NCI-H1436 treated with DMSO at 0.1 percent for 48 hours (cell line): ENCODE measurements at places on chromosomes 2 and 18.

GRCh38 chr2:64876137-64876647 is 113.0 kb upstream of the SLC1A4 start:
- no peak for DNase-seq

DNA sequence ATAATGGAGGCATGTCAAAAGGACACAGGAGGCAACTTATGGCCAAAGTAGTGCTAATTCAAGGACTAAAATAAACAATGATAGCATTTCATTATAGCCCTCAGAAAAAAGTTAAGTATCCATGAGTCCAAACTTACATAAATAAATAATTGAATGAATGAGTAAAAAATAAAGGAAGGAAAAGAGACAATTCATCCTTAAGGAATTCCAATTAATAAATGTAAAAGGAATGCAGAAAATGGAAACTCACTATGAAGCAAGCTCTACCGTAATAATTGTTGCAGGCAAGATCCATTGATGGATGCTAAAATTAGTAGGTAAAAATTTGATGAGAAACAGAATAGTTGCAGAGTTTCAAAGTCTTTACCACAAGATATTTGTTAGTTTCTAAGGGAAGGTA is 88.2 kb upstream of the RAPGEF4 start:
- DNase-seq, result no peak

DNA sequence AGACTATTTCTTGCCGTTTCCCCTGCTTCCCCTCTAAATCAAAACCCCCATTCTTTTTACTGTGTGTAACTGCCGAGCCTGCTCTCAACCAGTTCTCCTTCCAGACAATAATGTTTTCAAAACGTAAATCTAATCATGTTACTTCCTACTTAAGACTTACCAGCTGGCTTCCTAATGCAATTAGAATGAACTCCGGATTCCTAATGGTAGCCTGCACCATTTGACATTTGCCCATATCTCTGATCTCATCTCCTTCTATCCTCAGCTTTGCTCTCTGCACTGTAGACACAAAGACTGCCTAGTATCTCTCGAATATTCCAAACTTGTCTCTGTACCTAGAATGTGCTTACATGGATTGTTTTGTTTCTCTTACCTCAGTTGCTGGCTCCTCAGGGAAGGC is 12.9 kb downstream of the TTL start:
- no peak for DNase-seq

DNA sequence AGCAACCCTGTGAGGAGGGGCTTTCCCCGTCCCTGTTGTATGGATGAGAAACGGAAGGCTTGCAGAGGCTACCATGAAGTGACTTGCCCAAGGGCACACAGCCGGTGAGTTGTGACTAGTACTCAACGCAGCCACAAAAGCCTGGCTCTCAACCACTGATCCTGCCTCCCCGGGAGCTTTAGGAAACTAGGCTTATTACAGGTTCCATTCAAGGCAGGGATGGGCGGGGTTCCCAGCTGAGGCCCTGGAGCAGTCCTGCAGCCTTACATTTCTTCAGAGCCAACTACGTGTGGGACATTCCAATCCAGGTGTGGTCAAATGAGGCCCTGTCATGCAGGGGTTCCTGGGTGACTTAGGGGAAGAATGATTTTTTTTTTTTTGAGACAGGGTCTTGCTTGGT is 59.6 kb downstream of the MEX3C start:
- no peak for DNase-seq

- DNase-seq, result no peak
Measured at GRCh38 chr18:50429207-50429948, 54.5 kb downstream of the SKA1 start.

DNA sequence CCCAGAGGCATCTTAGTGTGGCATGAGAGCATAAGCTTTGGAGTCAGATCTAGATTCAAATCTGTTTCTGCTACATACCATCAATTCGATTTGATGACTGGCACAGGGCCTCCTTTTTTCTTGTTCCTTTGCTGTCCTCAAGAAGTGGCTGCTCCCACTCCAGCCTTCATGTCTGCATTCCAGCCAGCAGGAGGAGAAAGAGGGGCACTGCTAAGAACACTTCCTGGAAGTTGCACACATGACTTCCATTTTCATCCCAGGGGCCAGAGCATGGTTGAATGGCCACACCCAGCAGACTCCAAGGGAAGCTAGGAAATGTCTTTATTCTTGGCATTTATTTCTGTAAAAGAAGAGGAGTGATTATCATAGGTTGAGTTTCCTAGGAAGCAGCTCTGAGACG is 50.4 kb downstream of the EML6 start:
- no peak for DNase-seq

GRCh38 chr2:229586746-229587705 is 127.3 kb downstream of the DNER start:
- DNase-seq, result no peak

GRCh38 chr18:68121826-68122225 is 593.1 kb downstream of the TMX3 start:
- DNase-seq, result no peak

DNA sequence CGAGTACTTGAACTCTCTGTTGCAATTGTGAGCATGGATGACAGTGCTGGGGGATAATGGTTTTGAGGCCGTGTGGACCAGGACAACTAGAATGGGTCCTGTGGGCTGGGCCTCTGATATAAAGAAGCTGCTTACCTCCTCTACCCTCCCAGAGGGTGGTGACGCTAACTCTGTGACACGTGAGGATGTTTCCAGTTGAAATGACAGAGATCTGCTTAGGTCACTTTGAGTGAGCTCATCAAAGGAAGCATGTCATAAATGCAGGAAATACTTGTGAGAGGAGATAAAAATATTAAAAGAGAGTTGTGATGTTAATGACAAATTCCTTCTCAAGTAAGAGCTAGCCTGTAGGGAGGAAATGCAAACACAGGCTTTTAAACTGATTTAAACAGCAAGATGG is 16.4 kb downstream of the RMC1 start:
- no peak for DNase-seq

- DNase-seq, result no peak
Measured at GRCh38 chr2:381181-381580, 93.3 kb upstream of the ALKAL2 start.

GRCh38 chr2:101113441-101114267 is 37.5 kb downstream of the TBC1D8 start:
- no peak for DNase-seq

DNA sequence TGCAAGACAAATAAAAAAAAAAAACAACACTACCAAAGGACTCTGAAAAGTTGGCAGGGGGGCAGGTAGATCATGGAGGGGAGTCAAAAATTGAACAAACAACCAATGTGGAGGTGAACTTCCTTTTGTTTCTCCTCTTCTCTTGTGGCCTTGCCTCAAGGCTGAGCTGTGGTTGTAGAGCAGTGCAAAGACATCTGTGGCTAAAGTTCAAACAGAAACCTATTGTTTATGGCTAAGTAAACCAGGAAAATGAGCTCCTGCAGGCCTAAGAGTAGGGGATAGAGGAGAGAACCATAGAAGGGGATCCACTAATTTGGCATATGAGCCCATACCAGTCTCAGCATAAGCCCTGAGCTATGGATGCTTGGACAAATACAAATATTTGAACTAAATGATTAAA is 40.2 kb upstream of the EGR4 start:
- no peak for DNase-seq

GRCh38 chr2:112141626-112142007 is 3.4 kb downstream of the FBLN7 start:
- DNase-seq, result no peak

DNA sequence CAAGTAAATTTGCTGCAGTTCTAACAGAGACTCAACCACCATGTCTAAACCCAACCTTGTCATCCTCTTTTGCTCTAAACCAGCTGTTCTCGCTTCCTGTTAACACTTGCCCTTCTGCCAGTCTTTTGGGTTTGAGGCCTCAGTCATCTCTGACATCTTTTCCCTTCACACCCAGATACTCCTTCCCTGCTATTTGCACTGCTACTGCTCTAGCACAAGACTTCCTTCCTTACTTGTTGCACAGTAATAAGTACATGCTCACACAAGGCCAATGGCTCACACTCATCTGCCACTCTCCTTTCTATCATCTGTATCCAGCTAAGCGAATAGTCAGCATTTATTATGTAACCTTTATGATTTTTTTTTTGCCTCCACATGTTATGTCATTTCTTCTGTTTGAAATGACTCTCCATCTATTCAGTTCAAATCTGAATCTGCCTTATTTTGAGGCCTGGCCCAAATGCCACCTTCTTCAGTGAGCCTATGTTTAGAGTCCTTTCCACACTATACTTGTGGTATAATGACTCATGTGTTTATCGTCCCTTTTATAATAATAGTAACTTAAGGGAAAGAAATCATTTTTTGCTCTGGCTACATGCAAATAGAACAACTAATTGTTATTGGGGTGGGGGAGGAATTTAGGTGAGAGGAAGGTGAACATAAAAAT is 22.5 kb upstream of the CDKL4 start:
- DNase-seq, result no peak

- no peak for DNase-seq
Measured at GRCh38 chr2:173181982-173182381, 106.3 kb downstream of the MAP3K20 start.

- DNase-seq, result peak; percentile 26
Measured at GRCh38 chr2:194867328-194867727, 789.7 kb upstream of the SLC39A10 start.

DNA sequence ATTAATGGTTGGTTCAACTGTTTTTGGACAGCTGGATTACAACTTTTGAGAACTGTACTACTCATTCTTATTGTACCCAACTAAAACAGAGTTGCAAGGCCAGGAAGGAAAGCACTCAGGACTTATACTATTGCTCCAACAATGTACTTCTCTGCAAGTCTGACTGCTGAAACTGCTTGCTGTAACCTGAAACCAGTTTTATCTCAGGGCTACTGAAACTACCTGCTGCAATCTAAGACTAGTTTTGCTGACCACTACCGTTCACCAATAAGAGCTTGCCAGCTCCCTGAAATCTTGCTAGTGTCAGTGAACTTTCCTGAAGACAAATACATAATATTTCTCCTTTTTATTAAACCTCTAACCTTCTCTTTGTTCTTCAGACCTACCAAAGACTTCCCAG is 157.3 kb downstream of the CDCA7 start:
- DNase-seq, result no peak

DNA sequence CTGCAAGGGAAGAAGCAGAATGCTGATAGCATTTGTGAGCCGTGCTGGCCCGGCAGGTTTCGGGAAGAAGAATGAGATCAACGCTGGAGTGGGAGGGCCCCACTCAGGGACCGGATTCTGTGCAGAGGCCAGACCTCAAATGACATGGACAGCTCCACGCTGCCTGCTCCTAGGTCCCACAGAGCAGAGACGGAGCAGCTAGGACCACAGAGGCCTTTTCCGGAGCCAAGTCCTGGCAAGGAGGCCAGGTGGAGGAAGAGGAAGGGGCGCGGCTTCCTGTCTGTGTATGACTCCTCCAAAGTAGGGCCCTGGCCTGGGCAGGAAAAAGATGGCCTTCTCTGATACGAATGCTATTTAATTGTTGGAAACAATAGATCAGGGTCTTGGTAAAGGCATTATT is 139.9 kb downstream of the LRRC30 start:
- DNase-seq, result no peak

- no peak for DNase-seq
Measured at GRCh38 chr2:26492749-26493515, 15.0 kb upstream of the OTOF start.

GRCh38 chr2:39486071-39486470 is 49.0 kb upstream of the MAP4K3 start:
- no peak for DNase-seq

DNA sequence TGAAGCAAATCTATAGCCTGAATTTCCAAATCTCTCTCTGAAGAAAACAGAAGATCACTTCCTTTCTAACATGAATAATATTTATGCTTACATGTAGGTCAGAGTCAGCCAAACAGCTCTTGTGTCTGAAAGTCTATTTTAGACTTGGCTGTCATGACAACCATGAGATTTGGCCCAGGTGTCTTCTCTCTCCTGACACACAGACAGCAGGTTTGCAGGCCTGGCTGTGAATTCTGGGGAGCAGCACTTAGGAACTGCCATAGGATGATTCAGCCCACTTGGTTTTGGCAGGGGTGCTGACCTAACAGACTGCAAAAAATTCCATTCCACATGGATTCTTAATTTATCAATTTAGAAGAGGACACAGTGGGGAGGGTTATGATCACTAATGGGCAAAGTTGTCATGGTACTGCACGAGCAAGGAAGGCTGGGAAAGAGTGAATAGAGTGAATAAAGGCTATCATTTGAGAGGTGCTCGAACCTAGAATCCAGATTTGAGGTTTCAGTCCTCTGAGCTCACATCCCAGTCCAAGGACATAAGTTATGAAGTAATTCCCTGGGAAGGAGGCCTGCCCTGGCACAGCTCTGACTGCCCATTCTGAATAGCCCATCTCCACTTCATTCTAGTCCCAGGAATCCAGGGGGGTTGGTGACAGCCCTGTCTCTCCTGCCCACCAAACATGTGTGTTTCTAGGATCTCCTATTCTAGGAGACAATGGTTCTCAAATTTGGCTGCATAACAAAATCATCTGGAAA is 453.9 kb upstream of the TRIB2 start:
- DNase-seq, result no peak

DNA sequence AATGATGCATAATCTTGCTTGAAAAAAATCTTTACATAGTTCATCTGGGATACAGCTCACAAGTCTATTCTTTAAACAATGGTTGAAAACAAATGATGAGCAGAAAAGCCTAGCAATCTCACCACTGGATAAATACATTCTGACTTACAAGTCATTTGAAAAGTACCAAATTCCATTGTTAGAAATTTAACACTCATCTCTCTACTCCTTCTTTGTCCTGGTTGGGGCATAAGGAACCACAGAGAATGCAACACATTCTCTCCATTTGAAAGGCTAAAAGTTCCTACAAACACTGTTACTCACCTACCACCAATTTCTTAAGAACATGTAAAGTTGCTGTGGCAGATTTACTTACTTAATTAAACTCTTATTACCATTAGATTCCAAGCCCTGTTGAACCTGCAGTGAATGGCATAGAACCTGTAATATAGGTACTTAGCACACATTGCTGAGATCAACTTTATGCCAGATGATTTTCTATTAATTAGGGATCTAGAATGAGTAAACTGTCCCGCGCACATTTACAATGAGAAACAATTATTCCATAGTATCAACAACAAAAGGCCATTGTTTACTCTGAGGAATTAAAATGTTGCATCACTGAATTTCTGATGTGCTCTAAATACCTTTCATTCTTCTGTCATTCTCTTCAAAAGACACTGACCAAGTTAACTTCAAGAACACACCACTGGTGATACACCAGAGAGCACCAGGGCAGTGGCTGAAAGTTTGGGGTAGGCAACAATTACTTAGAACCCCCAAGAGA is 69.6 kb downstream of the CABYR start:
- no peak for DNase-seq

GRCh38 chr18:35038881-35039491 is 2.2 kb upstream of the MAPRE2 start:
- no peak for DNase-seq

DNA sequence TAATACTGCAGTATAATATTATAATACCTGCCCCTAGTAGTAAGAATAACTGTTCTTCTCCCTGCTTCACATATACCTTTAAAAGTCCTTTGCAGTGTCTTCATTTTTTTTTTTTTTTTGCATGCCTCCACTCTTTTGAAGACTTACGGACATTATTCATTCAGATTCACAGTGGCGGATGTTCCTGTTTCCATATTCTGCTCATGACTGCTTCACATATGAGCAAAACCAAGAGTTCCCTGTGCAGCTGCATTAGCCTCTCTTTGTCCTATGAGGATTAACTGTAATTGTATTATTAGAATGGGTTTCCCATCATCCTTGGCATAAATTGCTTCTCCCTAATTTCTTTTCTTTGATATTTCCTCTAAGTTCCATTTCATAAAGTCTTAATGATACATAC is 12.8 kb downstream of the IL18RAP start:
- no peak for DNase-seq

- no peak for DNase-seq
Measured at GRCh38 chr2:167940346-167940725, 307.1 kb downstream of the STK39 start.

GRCh38 chr2:191441496-191442214 is 196.5 kb downstream of the MYO1B start:
- DNase-seq, result no peak
